SIG-M5 (cell line): ENCODE measurements at places on chromosomes 16 and 17.

DNA sequence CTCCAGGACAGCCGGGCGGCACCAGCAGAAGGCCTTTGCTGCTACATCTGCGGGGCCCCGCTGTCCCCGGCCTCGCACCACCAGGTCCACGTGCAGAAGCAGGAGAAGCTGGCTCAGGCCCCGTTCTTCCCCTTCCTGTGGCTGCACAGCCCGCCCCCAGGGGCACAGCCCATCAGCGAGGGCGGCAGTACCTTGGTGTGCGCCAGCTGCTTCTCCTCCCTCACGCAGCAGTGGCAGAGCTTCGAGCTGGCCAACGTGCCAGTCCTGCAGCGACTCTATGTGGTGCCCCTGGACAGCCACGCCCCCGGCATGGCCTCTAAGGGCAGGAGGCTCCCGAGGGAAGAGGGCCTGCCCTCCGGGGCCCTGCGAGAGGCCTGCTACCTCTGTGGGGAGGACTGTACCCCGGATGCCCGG is 58.3 kb upstream of the CIBAR2 start:
- DNase-seq = no peak

DNA sequence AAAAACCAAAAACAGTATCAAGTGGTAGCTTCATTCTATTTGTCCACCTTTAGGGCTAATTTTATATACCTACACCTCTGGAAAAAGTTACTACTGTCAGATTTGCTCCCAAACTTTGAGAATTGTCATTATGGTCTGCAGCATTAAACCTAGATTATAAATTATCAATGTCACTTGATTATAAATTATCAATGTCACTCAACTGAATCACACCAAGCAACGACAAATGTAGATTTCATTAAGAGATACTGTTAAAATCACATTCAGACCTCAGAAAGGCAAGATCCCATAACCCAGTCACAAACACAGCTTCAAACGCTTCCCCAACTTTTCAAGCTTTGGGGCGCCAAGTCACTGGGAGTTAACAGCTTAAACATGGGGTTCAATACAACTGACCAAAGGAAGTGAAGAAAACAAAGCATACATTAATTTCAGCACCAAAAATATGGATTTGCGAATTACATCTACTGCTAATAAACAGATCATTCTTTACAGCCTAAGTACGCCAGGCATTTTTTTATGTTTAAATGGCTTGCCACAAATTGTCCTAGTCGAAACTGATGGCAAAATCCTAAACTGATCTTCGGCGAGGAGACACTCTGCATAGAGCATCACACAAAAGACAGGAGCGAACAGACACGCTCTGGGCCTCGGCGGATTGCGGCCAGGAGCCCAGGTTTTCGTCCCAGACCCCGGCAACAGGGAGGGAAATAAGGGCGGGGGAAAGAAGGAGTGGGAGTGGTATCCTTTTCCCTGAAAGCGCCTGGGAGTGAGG is 981 bp downstream of the GLG1 start:
- no peak for DNase-seq

- no peak for DNase-seq
Observed at GRCh38 chr17:34780438-34780837, 180.8 kb downstream of the CCT6B start.

- DNase-seq = no peak
Observed at GRCh38 chr16:9139965-9140364, 48.5 kb downstream of the HAPSTR1 start.

DNA sequence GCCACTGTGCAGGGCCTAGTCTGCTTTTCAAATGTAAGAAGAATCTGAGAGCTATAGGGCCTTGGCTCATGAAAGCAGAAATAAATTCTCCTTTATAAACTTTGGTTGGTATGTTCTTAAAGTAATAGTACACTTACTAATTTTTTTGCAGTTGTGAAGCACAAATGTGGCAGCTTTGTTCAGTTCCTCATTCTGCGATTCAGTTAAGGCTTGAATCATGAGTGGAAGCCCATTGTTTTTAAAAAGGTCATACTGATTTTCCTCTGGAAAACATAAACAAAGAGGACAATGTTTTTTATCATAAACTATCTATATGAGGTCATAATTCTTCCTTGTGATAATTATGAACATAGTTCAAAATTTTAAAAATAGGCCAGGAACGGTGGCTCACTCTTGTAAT is 23.6 kb upstream of the DYNC1LI2 start:
- no peak for DNase-seq

DNA sequence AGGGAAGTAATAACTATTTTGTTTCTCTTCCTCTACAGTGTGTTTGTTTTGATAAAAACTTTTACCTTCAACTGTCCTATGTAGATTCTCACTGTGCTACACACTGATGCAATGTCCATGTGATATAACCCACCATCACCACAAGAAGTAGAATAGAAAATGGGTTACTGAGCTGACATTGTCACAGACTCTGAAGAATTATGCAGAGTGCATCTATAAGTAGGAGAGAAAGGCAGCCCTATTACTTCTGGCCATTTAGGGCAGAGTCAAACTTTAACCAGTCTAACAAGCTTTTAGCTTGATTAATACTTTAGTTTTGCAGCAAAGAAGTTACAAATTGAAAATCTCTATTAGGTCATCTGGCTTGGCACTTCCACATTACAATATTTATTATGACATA is 354.0 kb upstream of the CDH8 start:
- DNase-seq = no peak

GRCh38 chr17:45923511-45924268 is 29.3 kb downstream of the MAPT start:
- DNase-seq = no peak
